ENCODE measurements at places on chromosomes 5 and 9.
A peak's percentile ranks its signal among the peaks of the same experiment; 100 is the strongest.

DNA sequence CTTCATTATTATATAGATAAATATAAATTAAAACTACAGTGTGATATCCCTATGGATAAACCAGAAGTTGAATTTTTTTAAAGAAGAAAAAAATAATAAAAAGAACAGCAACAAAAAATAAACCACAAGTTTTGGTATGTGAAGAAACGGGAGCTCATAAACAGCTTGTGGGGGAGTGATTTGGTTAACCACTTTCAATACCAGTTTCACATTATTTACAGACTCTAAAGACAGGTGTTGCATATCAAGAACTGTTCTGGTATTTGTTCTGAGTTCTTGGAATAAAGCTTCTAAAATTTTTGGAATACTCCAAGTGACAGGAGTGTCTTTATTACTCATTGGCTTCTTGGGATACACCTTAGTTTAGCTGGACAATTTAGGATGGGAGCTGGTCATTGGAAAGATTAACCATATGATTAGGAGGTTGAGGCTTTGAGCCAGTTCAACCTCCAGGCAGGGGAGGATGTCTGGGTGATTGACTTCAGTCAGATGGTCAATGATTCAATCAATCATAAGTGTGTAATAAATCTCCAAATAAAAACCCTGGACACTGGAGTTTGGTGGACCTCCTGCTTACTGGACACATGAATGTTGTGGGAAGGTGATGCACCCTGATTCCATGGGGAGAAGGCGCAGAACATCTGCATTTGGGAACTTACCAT lies 2223.1 kb upstream of the C9orf72 start:
- DNase-seq: no peak

- DNase-seq: no peak
Observed at GRCh38 chr9:90180381-90180780, 462.2 kb downstream of the DIRAS2 start.

DNA sequence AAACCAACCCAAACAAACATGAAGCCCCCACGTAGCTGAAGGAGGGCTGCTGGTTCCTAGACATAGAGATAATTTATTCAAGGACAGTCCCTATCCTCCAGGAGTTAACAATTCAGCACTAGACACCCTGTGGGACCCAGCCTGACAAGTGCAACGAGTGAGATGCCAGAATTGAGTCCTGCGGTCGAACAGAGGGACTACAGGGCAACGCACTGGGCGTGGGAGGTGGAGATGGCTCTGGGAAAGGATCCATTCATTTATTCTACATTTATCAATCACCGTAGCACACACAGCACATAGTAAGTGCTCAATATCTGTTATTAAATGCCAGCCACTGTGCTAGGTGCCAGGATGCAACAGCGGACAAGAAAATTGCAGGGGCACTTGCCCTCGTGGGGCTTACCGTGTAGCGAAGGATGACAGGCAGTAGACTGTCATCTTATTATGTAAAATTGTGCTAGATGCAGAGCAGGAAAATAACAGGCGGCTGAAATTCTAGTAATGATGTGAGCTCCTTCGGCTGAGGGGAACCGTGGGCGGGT lies 855 bp upstream of the ARHGAP26 start:
- no peak for DNase-seq

- DNase-seq: peak; percentile 86
Observed at GRCh38 chr9:94973451-94973941, 247.0 kb downstream of the AOPEP start.

- peak; percentile 5 for DNase-seq
Observed at GRCh38 chr9:20417373-20418080, 204.8 kb downstream of the MLLT3 start.

- peak; percentile 90 for DNase-seq
Observed at GRCh38 chr5:55994495-55994997, at the start of gene IL6ST. IL6ST (minus strand) TSS chr5:55994963; CDS start chr5:55976278, 18,685 bp downstream.

Data from fibroblast of the aortic adventitia (primary cell).